ENCODE measurements at places on chromosomes 7 and 10. TPM values are rescaled to one million over a fixed set of nuclear protein-coding genes. Genes with fewer than 3 reads are reported as not detected.

DNA sequence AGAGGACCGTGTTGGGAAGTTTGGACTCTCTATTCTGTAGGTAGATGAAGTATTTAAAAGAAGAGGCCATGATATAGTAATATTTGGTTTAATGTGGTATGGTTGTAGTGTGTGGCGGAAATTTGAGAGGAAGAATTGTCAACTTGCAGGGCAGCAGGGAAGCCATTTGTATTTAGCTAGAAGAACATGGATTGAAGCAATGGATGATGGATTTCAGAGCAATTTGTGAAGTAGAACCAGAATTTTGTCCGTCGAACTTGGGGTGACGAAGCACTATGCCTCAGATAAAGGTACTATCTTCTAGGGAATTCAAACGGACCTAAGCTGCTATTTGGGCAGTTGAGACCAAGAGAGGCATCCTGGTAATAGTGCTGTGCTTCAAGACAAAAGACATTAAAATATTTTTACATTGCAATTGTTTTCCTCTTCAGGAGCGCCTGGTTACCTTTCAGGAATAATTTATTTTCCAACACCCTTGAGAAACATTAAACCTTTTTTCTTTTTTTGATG, 615 bp upstream of the WBP1L start:
- H3K4me3 ChIP-seq: peak overlapping the region; percentile 85
- H3K27me3 ChIP-seq: no peaks in the 10 kb centered on the region
- peaks cover 6% of the 10 kb centered on the region for H3K4me1 ChIP-seq

DNA sequence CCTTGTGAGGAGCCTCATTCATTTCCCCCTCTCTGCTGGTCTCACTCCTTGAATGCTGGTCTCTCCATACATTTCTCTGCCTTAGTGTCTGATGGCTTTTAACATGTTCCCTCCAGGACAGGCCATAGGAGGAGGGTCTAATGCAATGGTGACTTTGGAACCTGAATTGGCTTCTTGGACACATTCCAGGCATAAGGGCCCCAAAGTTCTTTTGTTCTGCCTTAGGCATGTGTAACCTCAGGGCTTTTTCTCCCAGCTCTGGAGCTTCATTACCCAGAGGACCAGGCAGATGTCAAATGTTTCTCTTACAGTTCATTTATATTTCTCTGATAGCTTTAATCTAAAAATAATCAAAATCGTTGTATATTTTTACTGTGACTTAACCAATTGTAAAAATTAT, 162.6 kb downstream of the SDK1 start:
- peaks cover 3% of the 10 kb centered on the region for H3K4me1 ChIP-seq
- DNase-seq: no peak
- H3K4me3 ChIP-seq: no peak overlapping the region
- no peak overlapping the region for H3K27ac ChIP-seq

DNA sequence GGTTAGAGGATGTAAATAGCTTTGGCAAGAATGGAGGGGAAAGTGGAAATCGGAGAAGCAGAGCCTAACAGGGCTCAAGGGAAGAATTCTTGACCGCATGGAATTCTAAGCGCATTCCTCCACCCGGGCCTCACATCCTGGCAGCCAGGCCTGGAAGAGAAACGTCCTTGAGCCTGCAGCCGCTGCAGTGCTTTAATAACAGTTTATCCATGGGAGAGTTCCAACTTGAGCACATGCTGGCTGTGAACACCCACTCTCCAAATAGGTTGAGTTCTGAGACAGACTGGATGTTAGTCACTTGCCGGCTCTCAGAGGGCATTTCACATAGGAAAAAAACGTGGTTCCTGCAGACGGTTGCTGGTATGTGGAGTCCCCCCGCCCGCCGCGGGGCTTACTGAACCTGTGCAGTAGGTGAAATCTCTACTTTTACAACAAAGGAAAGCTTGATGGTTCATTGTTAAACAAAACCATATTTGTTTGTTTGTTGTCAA, 61.4 kb upstream of the STEAP1B start:
- H3K4me1 ChIP-seq: no peaks in the 10 kb centered on the region
- DNase-seq: no peak

- peak; percentile 30 for DNase-seq
- H3K27ac ChIP-seq: peak overlapping the region; percentile 77
- no peaks in the 10 kb centered on the region for H3K36me3 ChIP-seq
- H3K27me3 ChIP-seq: no peaks in the 10 kb centered on the region
Measured at GRCh38 chr10:118754229-118754555, 578 bp downstream of the CACUL1 start.

PDE6C gene
- not detected for total RNA-seq

DGKI gene
- total RNA-seq: 0.39 TPM

NAT16 gene
- total RNA-seq: not detected
